ENCODE measurements at places on chromosomes 3 and 15.

GRCh38 chr3:106317141-106318055 lies 448.6 kb upstream of the CBLB start:
- no peak for DNase-seq

GRCh38 chr15:91894606-91895005 lies 41.1 kb downstream of the SLCO3A1 start:
- DNase-seq = no peak

GRCh38 chr3:31790193-31791089 lies 190.6 kb downstream of the OSBPL10 start:
- DNase-seq = no peak

DNA sequence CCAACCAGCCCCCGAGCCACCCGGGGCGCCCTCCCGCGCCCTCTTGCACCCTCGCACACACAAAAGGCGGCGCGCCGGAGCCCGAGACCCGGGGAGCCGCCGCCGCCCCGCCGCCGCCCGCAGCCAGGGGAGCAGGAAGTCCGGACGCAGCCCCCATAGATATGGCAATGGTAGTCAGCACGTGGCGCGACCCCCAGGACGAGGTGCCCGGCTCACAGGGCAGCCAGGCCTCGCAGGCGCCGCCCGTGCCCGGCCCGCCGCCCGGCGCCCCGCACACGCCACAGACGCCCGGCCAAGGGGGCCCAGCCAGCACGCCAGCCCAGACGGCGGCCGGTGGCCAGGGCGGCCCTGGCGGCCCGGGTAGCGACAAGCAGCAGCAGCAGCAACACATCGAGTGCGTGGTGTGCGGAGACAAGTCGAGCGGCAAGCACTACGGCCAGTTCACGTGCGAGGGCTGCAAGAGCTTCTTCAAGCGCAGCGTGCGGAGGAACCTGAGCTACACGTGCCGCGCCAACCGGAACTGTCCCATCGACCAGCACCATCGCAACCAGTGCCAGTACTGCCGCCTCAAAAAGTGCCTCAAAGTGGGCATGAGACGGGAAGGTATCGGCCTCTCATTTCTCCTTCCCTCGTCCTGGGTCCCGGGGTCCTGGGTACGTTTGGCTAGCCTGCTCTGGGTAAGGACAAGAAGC lies 1.6 kb downstream of the NR2F2 start:
- no peak for DNase-seq

- DNase-seq = no peak
These were observed 244.2 kb downstream of the NAALADL2 start for GRCh38 chr3:175103298-175103697.

GRCh38 chr3:12681943-12682390 lies 18.1 kb upstream of the RAF1 start:
- DNase-seq = no peak

GRCh38 chr15:77944002-77944867 lies 133.3 kb downstream of the TBC1D2B start:
- peak; percentile 44 for DNase-seq

DNA sequence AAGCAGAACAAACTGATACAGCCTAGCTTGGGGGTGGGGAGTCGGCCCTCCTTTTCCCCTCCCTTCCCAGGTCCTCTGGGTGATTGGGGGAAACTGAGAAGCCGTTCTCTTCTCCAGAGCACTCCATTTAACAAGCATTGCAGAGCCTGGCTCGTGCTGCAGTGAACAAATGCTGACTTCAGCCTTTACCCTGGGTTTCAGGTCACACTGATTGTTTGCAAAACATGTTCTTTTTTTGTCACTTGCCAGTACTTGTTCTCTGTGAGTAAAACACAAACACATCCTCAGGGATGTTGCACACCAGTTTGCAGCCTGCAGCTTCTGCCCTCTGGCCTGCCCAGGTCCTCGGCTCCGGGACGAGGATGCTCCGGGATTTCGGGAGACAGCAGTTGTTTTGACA lies 132.8 kb downstream of the PGPEP1L start:
- no peak for DNase-seq

- no peak for DNase-seq
These were observed 99.2 kb downstream of the SMAD6 start for GRCh38 chr15:66801266-66801665.

GRCh38 chr3:119296727-119297122 lies 2.5 kb downstream of the ARHGAP31 start:
- no peak for DNase-seq

GRCh38 chr15:63350178-63350621 lies 31.4 kb downstream of the CA12 start:
- DNase-seq = no peak

DNA sequence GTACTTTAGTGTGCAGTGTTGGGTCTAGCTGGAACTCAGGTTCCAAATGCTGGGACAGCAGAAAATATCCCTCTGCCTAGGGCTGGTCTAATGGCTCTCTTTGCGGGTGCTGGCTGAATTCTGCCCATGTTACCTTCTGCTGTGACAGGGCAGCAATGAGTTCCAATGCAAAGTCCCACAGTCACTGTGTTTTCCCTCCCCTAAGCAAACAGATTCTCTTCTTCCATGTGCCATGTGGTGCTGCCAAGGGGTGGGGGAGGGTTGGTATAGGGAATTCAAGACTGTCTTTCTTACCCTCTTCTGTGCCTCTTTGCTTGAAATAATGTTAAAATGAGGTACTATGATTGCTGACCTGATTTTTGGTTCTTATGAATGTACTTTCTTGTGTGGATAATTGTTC lies 229.6 kb downstream of the GBE1 start:
- no peak for DNase-seq

- no peak for DNase-seq
These were observed 175.8 kb upstream of the NANOGP8 start for GRCh38 chr15:35260941-35261340.

GRCh38 chr15:62802612-62803011 lies 239.9 kb upstream of the TPM1 start:
- no peak for DNase-seq
